ENCODE measurements at places on chromosomes 2 and 18.

DNA sequence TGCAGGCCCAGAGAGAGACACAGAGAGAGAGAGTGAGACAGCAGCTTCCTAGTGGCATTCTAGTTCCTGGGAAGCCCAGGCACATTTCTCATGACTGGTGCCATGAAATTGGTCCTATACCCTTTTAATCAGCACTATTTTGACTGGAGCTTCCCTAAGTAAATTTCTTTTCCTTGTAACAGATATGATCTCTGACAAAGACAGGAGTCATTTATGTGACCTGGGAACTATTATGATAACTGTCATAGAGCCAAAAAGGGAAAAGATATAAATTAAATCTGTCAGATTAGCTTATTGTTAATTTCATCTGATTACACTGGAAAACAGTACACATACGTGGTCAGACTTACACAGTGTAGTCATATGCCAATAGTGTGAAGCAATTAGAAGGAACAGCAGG is 161.3 kb upstream of the HNRNPA3 start:
- no peak for DNase-seq

GRCh38 chr18:75582406-75582821 is 154.9 kb upstream of the SMIM21 start:
- DNase-seq = no peak

- no peak for DNase-seq
Observed at GRCh38 chr18:45777393-45777792, 48.1 kb upstream of the SIGLEC15 start.

DNA sequence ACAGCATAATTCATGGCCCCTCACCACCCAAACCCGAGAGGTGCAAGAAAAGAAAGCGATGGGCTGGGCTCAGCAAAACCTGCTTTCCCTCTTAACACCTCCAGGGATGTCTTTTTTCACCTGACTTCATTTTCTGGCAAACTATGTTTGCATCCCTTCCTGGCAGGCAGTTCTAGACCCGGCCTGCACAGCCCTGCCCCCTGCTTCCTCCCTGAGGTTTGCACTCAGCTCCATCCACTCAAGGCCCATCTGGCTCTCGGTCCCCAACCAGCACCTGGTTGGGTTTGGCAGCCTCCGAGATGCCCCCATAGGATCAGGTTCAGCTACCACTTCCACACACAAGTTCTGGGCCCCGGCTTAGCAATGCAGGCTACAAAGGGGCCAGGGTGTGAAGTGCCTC is 185.7 kb downstream of the SMAD7 start:
- no peak for DNase-seq

DNA sequence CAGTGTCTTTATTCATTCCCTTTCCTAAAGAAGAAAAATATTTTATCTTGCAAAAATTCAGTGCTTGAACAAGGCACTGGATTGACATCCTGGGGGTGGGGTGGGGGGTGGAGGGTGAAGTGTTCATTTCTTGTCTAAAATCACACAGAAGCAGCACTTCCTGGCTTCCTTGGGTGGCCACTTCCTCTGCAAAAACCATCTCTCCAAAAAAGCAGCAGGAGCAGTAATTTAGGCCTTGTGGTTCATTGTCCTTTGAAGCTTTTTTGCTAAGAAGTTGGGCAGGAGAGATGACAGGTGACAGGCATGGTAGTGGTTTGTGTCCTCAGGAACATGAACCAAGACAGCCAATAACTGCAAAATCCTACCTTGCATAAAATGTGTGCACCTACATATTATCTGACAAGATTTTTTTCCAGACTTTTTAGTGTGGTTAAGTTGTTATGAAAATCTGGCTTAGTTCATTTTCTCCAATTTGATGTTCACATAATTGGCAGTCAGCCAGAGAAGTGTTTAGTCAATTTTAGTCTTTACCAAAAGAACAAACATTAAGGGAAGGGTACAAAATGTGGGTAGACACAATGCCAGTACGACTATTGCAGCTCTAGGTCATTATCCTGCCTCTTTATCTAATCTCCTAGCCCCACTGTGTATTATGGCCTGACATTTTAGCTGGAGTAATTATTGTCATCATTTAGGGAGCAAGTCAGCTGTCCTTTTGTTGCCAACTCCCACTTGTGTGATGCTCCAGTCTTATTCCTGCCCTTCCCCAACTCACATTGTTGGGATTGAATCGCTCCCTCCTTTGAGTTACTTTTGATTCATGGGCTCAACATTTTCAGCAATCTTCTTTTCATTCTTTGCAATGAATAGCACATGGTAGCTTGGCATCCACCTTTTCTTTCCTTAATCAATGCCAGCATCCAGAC is 177.2 kb downstream of the MYO3B start:
- no peak for DNase-seq

GRCh38 chr2:238131761-238132462 is 6.6 kb upstream of the KLHL30 start:
- DNase-seq = no peak

GRCh38 chr2:221896505-221897151 is 324.5 kb upstream of the EPHA4 start:
- DNase-seq = no peak

GRCh38 chr2:96864343-96865091 is 5.4 kb downstream of the SEMA4C start:
- DNase-seq = no peak

DNA sequence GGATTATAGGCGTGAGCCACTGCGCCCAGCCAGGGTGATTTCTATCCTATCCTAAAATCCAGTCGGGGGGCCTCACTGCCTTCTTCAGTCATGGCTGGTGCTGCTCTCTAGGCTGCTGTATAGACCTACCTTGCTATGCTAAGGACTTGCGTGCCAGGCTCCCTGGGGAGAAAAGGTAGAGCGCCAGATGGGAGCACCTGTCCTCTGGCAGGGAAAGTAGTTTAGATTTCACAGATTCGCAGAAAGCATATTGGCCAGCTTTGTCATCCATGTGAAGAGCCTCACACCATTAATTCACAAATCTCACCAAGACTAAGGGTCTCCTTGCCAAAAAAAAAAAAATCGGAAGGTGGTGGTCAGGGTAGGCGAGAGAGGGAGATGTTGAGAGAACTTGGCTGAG is 217.6 kb downstream of the ATAD2B start:
- DNase-seq = no peak

DNA sequence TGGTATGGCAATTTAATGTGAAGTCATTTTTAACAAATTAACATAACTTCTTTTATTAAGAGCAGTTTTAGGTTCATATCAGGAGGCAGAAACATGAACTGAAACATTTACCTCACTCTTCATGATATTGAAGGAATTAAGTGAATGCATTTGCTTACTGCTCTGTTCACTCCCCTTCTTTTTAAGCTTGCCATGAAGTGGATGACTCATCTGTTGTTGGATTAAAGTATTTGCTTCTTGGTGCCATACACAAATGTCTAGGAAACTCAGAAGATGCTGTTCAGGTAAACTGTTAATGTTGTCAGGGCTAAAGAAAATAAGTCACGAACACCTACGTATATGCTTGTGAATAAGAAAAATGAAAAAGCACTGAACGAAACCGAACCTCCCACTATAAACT is 10.2 kb upstream of the CABYR start:
- no peak for DNase-seq

DNA sequence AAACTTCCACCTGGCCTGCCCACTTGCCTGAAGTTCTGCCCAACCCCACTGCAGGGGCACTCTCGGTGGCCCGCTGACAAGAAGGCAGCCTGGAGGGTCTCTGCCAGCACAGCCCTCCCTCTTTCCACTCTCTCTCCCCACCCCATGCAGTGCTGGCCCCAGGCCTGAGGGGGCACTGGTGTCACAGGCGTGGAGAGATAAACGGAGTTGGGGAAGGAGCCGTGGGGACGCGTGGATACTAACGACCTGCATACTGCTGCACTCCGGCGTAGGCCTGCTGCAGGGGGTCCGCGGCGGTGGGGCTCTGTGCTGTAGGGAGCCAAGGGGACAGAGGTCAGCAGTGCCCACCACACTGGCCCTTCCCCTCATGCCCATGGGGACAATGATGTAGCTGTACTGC is 299.3 kb downstream of the CELF4 start:
- no peak for DNase-seq

- no peak for DNase-seq
Observed at GRCh38 chr2:233700028-233700635, 7.4 kb downstream of the UGT1A6 start.

- no peak for DNase-seq
Observed at GRCh38 chr2:48510329-48510728, 19.6 kb upstream of the STON1 start.

DNA sequence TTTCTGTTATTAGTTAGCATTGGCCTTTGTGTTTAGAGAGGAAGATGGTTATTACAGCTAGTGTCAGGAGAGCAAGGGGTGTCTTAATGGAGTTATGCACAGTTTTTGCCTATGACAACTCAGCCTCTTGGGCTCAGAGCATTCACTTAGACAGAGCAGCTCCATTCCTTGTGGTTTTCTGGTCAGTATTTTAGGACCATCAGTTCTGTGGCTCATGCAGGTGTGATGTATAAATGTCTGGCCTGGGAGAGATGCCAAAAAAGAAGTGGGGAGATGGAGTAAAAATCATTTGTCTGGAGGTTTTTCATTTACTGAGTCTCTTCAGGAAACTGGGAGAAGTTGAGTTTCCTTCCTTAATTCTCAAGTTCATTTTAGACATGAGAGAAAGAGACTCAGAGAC is 79.7 kb downstream of the PRKCE start:
- no peak for DNase-seq

- no peak for DNase-seq
Observed at GRCh38 chr18:10405816-10406663, 48.4 kb upstream of the APCDD1 start.

GRCh38 chr2:176111309-176111663 is 4.2 kb downstream of the HOXD11 start:
- DNase-seq = no peak

GRCh38 chr18:57294547-57294946 is 57.8 kb upstream of the ST8SIA3 start:
- no peak for DNase-seq

- DNase-seq = no peak
Observed at GRCh38 chr2:33034784-33035183, 88.0 kb downstream of the LTBP1 start.

DNA sequence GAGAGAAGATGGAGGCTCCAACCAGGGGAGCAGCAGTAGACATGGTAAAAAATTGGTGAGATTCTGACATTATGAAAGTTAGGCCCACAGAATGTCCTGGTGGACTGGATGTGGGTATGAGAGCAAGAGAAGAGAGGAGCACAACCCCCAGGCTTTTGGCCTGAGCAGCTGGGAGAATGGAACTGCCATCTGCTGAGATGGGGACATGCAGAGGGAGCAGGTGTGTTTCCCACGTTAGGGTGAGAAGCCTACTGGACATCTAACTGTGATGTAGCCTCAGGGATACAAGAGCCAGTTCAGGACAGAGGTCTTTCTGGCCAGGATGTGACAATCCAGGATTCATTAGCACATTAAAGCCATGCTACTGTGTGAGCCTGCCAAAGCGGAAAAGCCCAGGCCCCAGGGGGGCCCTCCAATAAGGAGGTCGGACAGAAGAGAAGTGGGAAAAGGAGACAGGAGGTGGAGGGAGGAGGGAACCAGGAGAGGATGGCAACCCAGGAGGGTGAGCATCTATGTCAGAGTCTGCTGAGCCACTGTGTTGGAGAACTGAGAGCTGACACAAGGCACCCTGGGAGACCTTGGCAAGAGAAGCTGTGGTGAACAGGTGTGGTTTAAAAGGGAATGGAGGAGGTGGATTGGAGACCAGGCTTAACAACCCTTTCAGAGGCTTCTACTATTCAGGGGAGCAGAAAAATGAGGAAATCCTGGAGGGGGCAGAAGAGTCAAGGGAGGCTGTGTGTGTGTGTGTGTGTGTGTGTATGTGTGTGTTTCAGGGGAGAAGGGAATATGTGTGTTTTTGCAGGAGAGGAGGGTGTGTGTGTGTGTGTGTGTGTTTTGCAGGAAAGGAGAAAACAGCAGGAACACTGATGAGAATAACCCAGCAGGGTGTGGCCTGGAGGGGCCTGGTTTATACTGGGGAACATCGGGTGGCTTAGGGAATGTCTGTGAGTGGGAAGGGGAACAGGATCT is 10.5 kb downstream of the CYB5A start:
- DNase-seq = no peak

DNA sequence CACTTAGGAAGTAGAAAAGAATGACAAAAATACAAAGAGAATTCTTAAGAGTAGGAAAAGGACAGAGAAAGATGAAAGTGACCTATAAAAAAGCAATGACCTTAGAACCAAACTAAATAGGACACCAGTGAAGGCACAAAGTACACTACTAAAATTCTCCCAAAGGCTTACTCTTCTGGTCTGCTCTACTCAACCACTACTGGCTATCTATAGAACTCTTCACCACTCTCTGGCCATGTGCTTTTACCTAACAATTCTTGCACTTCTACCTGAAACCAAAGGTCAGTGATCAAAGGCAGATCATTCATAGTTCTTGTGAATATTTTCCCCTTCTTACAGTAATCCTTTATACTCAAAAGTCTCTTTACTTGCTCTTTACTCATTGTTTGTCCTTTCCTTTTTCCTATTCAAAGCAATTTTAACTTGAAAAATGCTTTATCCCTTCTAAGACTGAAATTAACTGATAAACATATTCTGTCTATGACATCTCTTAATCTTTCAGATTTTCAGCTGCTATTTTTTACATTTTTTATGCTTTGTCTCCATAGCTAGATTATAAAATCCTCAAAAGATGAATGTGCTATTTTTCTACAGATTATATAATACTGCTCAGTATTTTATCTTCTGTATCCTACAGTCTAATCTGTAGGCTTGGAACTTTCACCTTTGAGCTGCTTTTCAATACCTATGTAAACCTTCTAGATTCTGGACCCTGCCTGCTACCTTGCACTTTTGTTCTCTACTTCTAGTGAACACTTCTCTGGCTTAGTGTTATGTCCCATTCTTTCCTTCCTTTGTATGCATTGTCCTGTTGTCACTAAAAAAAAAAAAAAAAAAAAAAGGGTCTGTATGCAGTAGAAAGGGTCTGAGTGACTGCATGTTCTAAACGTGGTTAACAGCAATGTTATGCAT is 64.6 kb downstream of the NCKAP1 start:
- DNase-seq = no peak

GRCh38 chr2:119721043-119721442 is 38.7 kb upstream of the PTPN4 start:
- DNase-seq = no peak

DNA sequence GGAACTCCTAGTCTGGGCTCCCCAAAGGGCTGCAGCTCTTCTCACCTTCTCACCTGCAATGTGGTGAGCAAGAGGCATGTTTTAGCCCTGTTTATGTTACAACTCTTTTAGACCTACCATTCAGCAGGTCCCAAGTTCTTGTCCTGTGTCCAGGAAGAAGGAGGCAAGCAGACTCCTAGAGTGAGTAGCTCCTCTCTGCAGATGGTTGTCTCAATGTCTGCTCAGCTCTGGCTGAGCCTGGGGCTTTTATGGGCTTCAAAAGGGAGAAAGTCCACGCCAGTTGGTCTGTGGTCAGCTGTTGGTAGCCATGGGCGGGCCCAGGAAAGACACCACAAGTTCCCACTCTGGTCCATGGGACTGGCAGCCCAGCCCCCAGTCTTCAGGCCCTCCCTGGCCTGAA is 148.1 kb upstream of the HS6ST1 start:
- DNase-seq = no peak

DNA sequence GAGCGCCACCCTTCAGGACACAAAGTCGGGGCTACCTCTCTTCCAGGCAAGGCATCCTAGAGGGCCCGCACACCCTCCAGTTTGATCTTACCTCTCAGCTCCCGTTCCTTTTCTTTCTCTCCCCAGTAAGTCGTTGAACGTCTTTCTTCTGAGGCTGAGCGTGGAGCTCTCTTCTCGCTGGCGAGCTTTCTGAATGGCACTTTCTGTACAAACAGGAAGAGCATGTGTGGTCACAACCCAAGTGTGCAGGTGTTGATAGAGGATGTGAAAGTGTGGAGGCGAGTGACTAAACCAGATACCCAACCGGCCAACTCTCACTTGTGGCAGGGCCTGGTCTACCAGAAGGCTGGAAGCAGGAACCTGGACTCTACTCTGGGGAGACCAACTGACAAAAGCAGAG is at the start of gene AFF3:
Gene AFF3 (minus strand): TSS at position 198 of the 400 bp plus-strand sequence. CDS start 38,136 bp downstream, outside the sequence.
- DNase-seq = no peak

All from T-helper 1 cell (primary cell).